ENCODE measurements at places on chromosomes 1 and 21. TPM values are rescaled to one million over a fixed set of nuclear protein-coding genes. Genes with fewer than 3 reads are reported as not detected.
A peak's percentile ranks its signal among the peaks of the same experiment; 100 is the strongest.

GRCh38 chr1:99647490-99647889 lies 1.6 kb downstream of the PALMD start:
- DNase-seq = no peak

- no peak for DNase-seq
Measured at GRCh38 chr1:9320520-9321479, 28.1 kb downstream of the SPSB1 start.

GRCh38 chr21:41369105-41369919 lies 7.5 kb downstream of the MX2 start:
- DNase-seq = peak; percentile 54

GRCh38 chr1:199279872-199280645 lies 641.2 kb downstream of the PTPRC start:
- DNase-seq = no peak

- DNase-seq = peak; percentile 58
Measured at GRCh38 chr1:42035205-42035829, 116.6 kb upstream of the HIVEP3 start.

DNA sequence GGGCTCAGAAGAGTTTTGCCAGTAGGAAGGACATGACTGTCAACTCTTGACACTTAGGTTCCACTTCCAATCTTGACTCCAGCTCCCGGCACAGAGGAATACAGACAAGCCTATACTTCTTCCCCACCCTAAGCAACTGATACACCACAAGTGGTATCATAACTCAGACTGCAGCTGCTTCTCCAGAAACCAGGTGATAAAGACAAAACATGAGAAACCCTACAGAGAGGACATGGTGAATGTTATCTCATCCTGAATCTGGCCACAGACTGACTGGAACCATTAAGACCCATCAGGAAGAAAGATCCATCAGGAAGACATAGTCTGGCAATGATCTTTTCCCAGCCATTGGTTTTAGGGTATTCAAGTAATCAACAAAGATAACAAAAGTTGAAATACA lies 13.8 kb downstream of the PAXBP1 start:
- no peak for DNase-seq

DNA sequence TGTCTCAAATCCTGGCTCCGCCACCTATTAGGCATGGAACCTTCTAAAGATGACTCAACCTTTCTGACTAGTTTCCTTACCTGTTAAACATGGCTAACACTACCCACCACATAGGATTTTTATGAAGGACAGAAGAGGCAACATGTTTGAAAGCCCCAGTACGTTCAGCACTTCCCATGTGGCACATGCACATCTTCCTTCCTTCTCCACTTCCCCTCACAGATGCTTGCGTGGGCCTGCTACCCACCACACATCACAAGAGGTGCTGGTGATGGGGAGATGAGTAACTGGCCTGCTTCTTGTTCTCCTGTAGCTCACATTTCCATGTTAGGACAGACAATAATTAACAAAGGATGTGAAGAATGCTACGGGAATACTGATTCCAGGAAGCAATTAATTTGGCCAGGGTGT lies 7.1 kb downstream of the ZBTB21 start:
- no peak for DNase-seq

DNA sequence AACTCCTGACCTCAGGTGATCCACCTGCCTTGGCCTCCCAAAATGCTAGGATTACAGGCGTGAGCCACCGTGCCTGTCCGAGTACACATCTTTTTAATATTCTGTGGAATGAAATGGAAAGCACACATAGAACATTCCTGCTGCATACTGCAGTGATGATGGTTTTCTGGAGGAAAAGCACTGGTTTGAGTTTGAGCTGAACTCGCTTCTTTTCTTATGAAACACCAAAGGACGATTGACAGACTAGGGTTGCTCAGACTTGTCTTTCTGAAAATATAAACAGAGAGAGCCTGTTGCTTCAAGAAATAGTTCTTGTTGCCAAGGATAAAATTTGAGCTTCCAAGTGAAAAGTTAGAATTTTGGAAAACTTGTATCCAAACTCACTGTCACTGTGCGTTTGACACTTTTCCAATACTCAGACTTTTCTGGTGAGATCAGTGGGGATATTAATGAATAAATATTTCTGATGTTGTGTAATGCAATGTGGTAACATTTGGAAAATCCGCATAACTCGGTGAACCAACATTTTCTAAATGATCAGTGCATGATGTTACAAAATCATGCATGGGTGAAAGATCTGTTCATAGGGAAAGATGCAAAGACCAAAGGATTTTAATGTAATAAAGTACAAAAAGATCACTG lies 15.0 kb upstream of the ERMAP start:
- DNase-seq = no peak

Gene OR10Z1
- total RNA-seq = not detected

Gene LENEP
- not detected for total RNA-seq

Gene CLEC20A
- not detected for total RNA-seq

Measured in heart right ventricle (tissue), 16 donors.